ENCODE measurements at places on chromosomes 11 and 22.

- DNase-seq, result no peak
Observed at GRCh38 chr11:106152824-106153223, 75.4 kb downstream of the AASDHPPT start.

DNA sequence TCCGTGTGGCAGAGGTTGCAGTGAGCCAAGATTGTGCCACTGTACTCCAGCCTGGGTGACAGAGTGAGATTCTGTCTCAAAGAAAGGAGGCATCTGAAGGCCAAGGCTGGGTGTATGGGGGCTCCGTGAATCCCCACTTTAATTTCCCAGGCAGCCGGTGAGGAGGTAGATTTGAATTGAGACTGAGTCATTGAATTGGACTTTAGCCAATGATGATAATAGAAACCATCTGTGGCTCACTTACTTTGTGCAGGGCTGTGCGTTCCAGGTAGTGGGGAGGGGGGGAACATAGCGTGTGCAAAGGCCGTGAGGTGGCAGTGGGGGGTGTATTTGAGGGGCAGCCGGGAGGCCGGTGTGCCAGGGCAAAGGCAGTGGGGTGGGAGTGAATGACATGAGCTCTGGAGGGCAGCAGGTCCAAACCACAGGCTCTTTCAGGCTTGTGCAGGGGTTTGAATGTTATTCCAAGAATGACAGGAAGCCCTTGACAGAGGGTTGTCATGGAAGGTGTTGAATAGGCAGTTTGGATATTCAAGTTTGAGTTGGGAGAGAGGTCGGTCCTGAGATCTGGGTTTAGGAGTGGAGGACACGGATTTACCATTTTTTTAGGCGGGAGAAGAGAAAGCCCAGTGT lies 6.1 kb downstream of the ARHGAP8 start:
- no peak for DNase-seq

DNA sequence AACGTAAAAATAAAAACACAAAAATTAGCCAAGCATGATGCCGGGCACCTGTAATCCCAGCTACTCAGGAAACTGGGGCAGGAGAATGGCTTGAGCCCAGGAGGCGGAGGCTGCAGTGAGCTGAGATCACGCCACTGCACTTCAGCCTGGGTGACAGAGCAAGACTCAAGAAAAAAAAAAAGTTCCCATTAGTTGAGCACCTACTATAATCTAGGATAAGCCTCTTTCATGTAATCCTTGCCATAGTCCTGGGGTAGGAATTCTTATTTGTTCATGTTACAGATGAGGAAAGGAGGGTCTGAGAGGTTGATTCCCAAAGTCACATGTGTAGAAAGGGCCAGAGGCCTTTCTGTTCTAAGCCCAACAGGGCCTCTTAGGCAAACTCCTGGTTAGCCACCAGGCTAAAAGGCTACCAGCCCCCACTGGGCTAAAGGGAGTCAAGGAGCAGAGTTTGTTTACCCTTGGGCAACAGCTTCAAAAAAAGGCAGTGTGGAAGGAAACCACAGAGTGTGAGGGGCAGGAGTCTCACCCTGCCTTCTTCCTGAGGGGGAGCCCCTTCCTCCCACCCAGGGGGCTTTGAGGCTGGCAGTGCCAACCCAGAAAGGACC lies 21.6 kb upstream of the CSNK1E start:
- DNase-seq, result no peak

GRCh38 chr11:87423161-87423560 lies 385.4 kb downstream of the TMEM135 start:
- DNase-seq, result no peak

DNA sequence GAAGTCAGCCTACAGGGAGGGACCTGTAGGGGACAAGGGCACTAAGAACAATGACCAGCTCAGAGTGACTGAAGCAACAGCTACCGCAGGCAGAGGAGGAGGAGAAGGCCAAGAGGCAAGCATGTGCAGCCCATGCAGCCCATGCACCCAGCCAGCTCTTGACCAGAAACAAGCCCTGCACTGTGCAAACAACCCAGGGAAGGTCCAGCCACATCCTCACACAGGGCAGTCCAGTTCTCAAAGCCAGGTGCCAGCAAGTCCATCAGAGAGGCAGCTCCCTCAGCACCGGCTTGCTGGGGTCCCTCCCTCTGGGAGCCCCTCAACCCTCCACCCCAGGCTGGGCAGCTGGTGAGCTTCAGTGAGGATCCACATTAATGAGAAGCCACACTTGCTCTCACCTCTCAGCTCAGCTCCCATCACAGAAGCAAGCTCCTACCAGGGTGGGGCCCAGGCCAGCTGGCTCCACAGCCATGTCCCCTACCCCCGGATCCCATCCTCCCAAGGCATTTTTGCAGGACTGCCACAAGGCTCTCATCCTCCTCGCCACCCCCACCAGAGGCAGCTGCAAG lies 7.1 kb downstream of the DGCR2 start:
- DNase-seq, result no peak

DNA sequence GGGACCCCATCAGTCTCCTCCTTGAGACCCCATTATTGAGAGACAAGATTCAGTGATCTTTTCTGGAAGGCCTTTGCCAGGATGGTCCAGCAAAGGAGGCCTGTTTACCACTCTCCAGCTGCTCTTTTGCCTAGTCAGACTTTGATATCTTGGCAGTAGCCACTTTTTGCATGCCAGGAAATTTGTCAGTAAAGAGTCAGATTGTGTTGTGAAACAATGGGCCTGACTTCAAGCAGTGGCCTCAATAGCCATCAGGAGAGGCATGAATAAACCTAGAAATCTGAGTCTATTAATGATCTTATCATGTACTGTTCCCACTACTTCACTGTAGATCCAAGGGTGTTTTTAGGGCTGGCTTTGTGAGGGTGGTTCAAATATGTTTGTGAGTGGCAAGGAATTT lies 479.4 kb downstream of the JRKL start:
- no peak for DNase-seq

GRCh38 chr11:76747915-76748860 lies 35.0 kb upstream of the TSKU start:
- DNase-seq, result no peak

- no peak for DNase-seq
Observed at GRCh38 chr11:7581021-7581590, 67.3 kb downstream of the PPFIBP2 start.

GRCh38 chr11:95542868-95543551 lies 246.6 kb downstream of the FAM76B start:
- DNase-seq, result no peak

- DNase-seq, result no peak
Observed at GRCh38 chr22:42919199-42919598, 62.1 kb upstream of the ARFGAP3 start.

DNA sequence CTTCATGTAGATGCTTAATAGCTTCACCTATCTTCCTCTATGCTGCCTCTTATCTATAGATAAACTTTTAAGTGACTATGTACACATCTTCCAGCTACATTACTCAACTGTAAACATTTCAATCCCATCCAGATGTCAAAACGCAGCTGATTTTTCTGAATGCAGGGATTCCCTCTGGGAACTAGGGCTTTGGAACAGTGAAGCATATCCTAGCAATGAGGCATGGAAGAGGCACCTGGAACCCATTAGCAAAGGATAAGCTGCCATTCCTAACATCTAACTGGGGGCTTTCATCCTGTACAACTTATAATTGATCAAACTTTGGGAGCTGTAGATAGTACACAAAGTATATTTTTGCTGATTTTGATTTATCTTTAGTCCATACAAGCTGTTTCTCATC lies 40.8 kb upstream of the OPCML start:
- no peak for DNase-seq

- DNase-seq, result no peak
Observed at GRCh38 chr22:41636467-41636866, 15.4 kb downstream of the XRCC6 start.

- DNase-seq, result no peak
Observed at GRCh38 chr22:45218976-45219375, 21.7 kb downstream of the KIAA0930 start.

- DNase-seq, result no peak
Observed at GRCh38 chr11:134734894-134735293, 322.9 kb upstream of the B3GAT1 start.

GRCh38 chr11:119666061-119666460 lies 62.9 kb downstream of the NECTIN1 start:
- DNase-seq, result no peak

DNA sequence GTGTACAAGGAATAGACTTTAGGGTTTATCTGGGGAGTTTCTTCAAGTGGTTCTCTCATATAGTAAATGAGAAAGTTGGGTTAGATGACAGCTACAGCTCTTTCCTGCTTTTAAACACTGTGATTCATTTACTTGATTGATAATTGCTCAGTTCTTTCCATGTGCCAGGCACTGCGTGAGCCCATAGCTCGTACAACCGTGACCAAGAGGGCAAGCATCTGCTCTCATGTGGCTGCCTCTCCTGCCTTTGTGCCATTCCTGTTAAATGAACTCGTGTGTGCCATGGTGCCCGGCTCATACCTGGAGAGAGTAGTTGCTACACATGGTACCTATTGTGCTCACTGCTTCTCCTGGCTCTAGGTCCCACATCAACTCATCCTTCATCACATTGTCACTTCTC lies 206.3 kb downstream of the SNX19 start:
- DNase-seq, result no peak

- DNase-seq, result peak; percentile 47
Observed at GRCh38 chr22:26367402-26368245, 61.4 kb upstream of the ASPHD2 start.

GRCh38 chr22:16970446-16970845 lies 37.6 kb downstream of the GAB4 start:
- DNase-seq, result no peak

GRCh38 chr11:61793083-61793828 lies 545 bp downstream of the FEN1 start:
- no peak for DNase-seq

GRCh38 chr22:38289583-38290082 lies 16.8 kb upstream of the TMEM184B start:
- DNase-seq, result no peak

DNA sequence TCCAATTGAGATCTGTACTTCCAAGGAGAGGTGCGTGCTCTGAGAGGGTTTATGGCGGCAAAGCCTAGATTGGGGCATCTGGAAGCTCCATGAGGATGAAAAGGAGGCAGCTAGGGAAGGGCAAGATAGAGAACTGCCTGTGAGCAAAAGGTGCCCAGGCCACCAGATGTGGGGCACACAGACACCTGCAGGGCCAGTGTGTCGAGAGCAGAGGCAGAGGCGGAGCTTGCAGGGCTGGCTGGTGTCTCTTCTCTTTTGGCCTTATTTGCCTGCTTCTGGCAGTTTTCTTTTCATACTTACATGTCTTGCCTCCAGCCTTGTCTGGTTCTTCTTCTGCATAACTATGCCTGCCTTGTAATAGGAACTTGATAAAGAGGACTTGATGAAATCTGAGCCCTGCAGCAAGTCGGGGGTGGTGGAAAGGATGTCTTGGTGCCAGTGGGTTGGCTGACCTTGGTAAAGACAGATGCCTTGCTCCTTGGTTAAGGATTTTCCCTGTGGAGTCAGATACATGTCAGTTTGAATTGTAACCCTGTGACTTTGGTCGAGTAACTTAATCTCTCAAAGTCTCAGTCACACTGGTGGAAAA lies 680.3 kb downstream of the NTM start:
- DNase-seq, result no peak

GRCh38 chr11:34256626-34257025 lies 101.2 kb downstream of the ABTB2 start:
- no peak for DNase-seq

DNA sequence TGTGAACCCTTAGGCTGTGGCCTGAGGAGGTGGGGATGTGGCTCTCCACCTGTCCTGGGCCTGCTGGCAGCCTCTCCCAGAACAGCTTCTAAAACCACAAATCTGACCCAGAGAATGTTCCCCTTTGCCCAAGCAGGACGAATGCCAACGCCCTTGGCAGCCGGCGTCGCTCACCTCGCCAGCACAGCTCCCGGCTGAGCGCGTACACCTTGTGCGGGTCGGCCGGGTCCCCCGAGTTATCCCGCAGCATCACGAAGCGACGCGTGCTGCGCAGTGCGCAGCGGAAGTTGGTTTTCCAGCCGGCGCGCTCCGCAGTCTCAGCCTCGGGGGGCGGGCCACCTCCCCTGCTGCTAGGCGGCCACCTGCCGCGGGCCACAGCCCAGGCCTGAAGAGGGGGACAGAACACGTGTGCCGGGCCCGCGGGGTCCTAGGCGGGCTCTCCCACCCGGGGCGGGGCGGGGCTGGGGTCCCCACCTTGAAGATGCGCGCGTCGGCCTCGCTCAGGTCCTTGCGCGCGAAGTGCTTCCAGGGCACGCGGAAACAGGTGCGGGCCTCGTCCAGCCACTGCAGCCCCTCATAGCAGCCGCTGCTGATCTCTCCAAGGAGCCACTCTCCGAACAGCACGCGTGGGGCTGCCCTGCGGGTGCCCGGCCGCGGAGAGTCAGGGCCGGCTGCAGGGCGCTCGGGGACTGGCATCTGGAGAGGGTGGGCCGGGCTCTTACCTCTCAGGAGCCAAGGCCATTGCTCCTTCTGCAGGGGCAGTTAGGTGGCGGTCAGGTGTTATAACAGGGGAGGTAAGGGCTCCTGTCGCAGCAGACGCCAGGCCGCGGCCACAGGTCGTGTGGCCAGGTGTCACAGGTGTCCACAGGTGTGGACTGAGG lies 887 bp downstream of the IRF7 start:
- no peak for DNase-seq

- DNase-seq, result no peak
Observed at GRCh38 chr22:48600681-48601080, 1227.0 kb downstream of the BRD1 start.

GRCh38 chr11:17648528-17648927 lies 70.8 kb upstream of the MYOD1 start:
- no peak for DNase-seq

DNA sequence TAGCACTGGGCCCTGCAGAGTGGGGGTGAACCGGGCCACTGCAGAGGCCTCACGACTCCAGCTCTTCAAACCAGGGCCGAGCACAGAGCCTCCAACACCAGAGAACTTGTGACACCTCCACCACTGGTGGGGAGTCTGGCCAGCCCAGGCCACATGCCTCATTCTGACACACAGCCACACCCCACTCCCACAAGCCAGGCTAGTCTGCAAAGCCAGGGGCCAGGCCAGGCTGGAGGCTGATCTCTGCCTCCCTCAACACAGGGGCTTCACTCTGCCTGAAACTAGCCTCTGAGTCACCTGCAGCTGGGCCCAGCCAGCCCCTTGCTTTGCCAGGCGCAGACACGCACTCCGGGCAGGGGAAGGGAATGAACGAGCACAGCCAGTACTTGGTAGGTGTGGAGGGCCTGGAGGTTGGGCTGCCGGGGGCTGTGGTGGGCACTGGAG lies 102.9 kb downstream of the MED15 start:
- DNase-seq, result no peak

- DNase-seq, result no peak
Observed at GRCh38 chr11:115081972-115082371, 403.6 kb downstream of the NXPE2 start.

DNA sequence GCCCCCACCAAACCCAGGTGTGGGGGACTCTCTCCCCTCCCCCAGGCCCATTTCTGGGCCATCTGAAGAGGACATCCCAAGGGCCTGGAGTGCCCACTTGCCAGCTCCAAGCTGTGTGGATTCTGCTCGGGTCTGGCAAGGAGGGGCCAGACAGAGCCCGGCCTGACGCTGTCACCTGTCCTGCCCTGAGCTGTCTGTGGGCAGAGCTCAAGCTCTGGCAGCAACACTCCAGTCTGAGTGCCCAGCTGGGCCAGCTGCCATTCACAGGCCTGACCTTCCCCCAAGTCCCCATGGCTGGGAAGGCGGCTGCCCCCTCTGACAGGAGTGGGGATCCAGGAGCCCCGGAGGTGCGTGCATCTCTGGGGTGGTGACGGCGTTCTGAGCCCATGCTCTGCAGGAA lies 6.2 kb upstream of the PIM3 start:
- DNase-seq, result no peak

All from memory B cell (primary cell).